Right atrium auricular region (tissue), 2 donors: ENCODE measurements at places on chromosomes 11 and 22.

DNA sequence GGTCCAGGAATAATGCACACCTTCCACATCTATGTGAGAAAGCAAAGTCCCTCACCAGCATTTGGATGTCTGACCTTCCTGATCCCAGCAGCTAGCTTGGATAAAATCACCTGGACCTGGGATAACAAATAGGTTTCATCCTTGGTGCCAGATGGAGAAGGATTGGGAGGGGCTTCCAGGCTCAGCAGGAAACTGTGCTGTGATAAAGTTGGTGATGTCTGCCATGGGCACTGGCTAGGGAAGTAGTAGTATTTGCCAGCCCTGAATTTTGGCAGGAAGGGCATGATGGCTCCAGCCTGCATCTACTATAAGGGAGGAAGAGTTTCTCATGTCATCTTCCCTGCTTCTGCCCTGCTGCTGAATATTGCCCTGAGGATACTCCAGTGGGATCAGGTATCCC is 37.5 kb downstream of the C11orf91 start:
- H3K4me1 ChIP-seq, result no peaks in the 10 kb centered on the region
- H3K27me3 ChIP-seq, result no peaks in the 10 kb centered on the region
- DNase-seq, result peak; percentile 7
- H3K4me3 ChIP-seq, result no peak overlapping the region

- peaks cover 61% of the 10 kb centered on the region for H3K4me1 ChIP-seq
- DNase-seq, result peak; percentile 79
- peak overlapping the region; percentile 89 for H3K27ac ChIP-seq
- H3K4me3 ChIP-seq, result peak overlapping the region; percentile 81
These were observed 565 bp downstream of the GAS2L1 start for GRCh38 chr22:29306835-29307595.

DNA sequence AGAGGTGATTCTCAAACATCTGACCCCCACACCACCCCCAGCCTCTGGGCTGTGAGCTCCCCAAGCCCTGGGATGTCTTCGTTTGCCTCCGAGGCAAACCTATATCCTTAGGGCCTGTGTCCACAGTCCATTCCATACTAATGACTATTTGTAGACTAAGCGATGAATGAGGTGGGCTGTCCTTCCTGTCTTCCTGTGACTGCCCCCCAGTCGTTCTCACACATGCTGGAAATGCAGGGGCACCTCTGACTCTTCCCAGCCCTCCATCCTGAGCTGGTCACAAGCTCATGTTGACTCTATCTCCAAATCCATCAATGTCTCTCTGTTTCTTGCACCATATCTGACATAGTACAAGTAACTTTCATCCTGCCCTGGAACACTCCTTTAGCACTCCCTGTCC is 4.8 kb downstream of the ATG16L2 start:
- no peaks in the 10 kb centered on the region for H3K27me3 ChIP-seq
- H3K4me3 ChIP-seq, result no peak overlapping the region
- H3K36me3 ChIP-seq, result peaks cover 21% of the 10 kb centered on the region
- DNase-seq, result no peak

DNA sequence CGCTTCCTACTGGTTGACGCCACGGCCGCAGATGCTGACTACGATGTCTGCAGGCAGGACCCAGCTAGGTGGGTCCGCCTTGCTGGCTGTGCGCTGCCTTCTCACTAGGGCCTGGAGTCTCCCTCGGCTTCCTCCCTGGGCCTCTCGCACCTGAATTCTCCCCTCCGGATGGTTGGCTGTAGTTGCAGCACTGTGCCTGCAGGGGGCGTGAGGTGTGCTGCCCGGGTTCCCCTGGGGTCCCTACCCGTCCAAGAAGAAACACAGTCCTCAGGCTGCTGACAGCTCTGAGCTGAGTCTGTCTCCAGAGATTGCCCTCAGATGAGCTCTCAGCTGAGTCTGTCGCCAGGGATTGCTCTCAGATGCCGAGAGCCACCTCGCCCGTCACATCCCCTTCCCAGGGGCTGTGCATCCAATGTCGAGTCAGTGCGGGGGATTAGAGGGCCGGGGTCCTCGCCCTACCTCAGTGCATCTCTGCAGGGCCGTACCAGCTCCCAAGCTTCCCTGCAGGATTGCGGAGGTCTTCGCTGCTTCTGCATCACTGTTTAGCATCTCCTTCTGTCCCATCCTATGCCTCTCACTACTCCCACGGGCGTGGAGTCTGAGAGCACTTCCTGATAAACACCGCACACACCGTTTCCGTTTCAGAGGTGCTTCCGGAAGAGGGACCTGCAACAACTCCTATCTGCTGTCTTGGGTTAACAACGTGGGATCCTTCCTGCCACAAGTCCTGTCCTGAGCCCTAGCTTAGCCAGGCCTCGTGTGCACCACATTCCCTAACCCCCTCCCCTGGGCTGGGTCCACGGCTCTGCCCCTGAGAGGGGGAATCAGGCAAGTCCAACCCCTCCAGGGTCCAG is 196.9 kb downstream of the CSNK2A3 start:
- no peaks in the 10 kb centered on the region for H3K4me1 ChIP-seq
- no peak overlapping the region for H3K4me3 ChIP-seq
- no peak overlapping the region for H3K27ac ChIP-seq
- no peaks in the 10 kb centered on the region for H3K36me3 ChIP-seq
- DNase-seq, result no peak

GRCh38 chr11:121741351-121741760 is 288.6 kb upstream of the SORL1-AS1 start:
- no peak for DNase-seq
- peak overlapping the region; percentile 88 for H3K27ac ChIP-seq
- H3K27me3 ChIP-seq, result no peaks in the 10 kb centered on the region
- no peak overlapping the region for H3K4me3 ChIP-seq
- no peaks in the 10 kb centered on the region for H3K4me1 ChIP-seq
- no peaks in the 10 kb centered on the region for H3K36me3 ChIP-seq

GRCh38 chr11:17421781-17422180 is 33.3 kb upstream of the KCNJ11 start:
- no peak overlapping the region for H3K4me3 ChIP-seq
- no peak overlapping the region for H3K27ac ChIP-seq
- no peaks in the 10 kb centered on the region for H3K36me3 ChIP-seq
- no peaks in the 10 kb centered on the region for H3K27me3 ChIP-seq
- H3K4me1 ChIP-seq, result no peaks in the 10 kb centered on the region

DNA sequence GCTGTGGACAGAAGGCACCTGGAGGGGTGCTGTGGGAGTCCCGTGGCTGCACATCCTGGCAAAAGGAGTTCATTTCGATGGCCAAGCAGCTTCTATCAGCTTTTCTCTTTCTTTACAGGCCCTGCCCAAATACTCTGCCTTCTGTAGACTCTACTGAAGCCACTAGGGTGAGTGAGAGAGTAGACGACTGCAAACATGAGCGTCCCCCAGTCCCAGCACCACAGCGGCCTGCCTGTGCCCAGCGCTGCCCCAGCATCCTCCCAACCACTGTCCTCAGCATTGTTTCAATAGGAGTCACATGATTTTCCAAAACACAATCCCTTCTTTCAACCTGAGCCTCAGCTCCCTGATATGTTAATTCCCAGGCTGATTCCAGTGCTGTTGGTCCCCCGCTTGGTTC is 110.0 kb downstream of the KIRREL3 start:
- H3K36me3 ChIP-seq, result no peaks in the 10 kb centered on the region
- no peaks in the 10 kb centered on the region for H3K4me1 ChIP-seq
- H3K4me3 ChIP-seq, result no peak overlapping the region
- no peak overlapping the region for H3K27ac ChIP-seq
- H3K27me3 ChIP-seq, result no peaks in the 10 kb centered on the region

GRCh38 chr11:106076171-106076918 is 802 bp downstream of the KBTBD3 start:
- H3K4me1 ChIP-seq, result peaks cover 45% of the 10 kb centered on the region
- DNase-seq, result no peak
- H3K27ac ChIP-seq, result peak overlapping the region; percentile 97
- H3K27me3 ChIP-seq, result no peaks in the 10 kb centered on the region

DNA sequence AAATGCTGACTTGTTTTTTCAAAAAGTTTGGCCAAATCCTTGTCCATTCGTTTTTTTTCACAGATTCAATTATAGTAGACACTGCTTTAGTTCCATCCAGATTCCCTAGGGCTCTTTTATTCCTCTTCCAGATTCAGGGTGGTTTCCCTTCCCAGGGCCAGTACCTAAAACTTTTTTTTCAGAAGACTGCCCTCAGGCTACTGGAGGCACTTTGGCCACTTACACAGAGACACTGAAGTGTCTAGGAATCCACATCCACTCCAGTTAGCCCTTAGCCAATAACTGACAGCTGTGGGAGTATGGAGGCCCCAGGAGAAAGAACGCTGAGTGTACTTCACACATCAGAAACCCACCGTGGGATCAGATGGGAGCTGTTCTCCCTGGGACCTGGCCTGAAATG is 77.3 kb downstream of the CCDC34 start:
- H3K27ac ChIP-seq, result no peak overlapping the region
- DNase-seq, result no peak
- H3K27me3 ChIP-seq, result no peaks in the 10 kb centered on the region
- H3K4me1 ChIP-seq, result peaks cover 19% of the 10 kb centered on the region
- H3K4me3 ChIP-seq, result no peak overlapping the region

GRCh38 chr22:33513388-33514338 is 406.6 kb downstream of the LARGE1 start:
- no peaks in the 10 kb centered on the region for H3K4me1 ChIP-seq
- H3K27ac ChIP-seq, result no peak overlapping the region
- no peaks in the 10 kb centered on the region for H3K27me3 ChIP-seq
- DNase-seq, result no peak
- H3K36me3 ChIP-seq, result no peaks in the 10 kb centered on the region

DNA sequence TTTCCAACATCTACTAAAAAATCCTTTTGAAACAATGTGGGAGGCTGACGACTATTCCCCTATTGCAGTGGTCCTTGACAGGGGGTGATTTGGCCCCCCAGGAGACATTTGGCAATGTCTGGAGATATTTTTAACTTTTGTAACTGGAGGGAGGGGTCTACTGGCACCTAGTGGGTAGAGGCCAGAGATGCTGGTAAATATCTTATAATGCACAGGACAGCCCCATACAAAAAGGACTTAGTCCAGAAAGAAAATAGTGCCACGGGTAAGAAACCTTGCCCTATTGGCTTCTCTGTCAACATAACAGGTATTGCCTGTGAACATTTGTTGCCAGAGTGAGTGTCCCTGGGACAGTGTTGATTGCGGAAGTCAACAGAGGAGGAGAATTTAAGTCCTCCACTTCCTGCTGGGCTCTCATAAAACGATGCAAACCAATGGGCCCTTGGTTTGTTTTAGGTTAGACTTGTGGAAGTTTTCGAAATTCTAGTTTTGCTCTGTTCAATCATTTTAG is 101.6 kb downstream of the MAML2 start:
- no peaks in the 10 kb centered on the region for H3K4me1 ChIP-seq
- no peak overlapping the region for H3K4me3 ChIP-seq
- H3K27me3 ChIP-seq, result no peaks in the 10 kb centered on the region
- DNase-seq, result no peak

- no peak for DNase-seq
- H3K4me3 ChIP-seq, result no peak overlapping the region
- no peaks in the 10 kb centered on the region for H3K4me1 ChIP-seq
- no peak overlapping the region for H3K27ac ChIP-seq
These were observed 92.3 kb upstream of the TEAD1 start for GRCh38 chr11:12581923-12582322.

GRCh38 chr22:45702981-45703380 is 31.3 kb downstream of the ATXN10 start:
- H3K27me3 ChIP-seq, result no peaks in the 10 kb centered on the region
- H3K27ac ChIP-seq, result no peak overlapping the region
- peaks cover 7% of the 10 kb centered on the region for H3K4me1 ChIP-seq
- no peak for DNase-seq
- no peak overlapping the region for H3K4me3 ChIP-seq
- H3K36me3 ChIP-seq, result peaks cover 25% of the 10 kb centered on the region

DNA sequence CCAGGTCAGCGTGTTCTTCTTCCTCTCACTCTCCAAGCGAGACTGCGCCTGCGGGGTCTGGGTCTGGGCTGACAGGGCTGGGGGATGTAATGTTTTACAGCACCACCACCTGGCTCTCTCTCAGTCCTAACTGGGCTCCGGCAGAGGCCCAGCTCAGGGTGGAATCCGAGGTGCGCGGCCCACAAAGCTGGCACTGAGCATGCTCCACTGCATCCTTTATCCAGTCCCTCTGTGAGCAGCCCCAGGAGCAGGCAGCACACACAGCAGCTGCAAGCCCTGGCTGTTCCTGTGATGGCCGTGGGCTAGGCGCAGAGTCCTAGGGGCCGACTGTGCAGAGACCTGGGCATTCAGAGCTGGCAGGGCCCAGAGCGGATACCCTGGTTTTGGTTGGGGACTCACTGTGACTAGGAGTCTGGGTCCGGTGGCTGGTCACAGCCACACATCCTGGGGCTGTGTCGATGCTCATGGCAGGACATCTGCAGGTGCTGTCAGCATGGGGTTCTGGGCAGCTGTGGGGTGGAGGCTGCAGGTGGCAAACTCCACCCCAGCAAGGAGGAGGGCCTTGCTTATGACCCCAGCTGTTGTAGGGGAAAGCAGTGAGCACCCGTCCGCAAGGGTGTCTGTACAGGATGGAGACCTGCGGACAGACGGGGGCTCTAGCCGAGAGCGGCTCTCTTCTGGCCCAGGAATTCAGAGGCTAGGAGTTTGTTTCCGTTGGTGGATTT is 4.0 kb downstream of the LRRC75B start:
- no peaks in the 10 kb centered on the region for H3K4me1 ChIP-seq
- H3K27me3 ChIP-seq, result no peaks in the 10 kb centered on the region
- no peak for DNase-seq
- no peak overlapping the region for H3K4me3 ChIP-seq
- peaks cover 14% of the 10 kb centered on the region for H3K36me3 ChIP-seq

- H3K27ac ChIP-seq, result no peak overlapping the region
- H3K4me1 ChIP-seq, result no peaks in the 10 kb centered on the region
- no peak for DNase-seq
- H3K36me3 ChIP-seq, result no peaks in the 10 kb centered on the region
- H3K4me3 ChIP-seq, result no peak overlapping the region
- no peaks in the 10 kb centered on the region for H3K27me3 ChIP-seq
These were observed 69.8 kb downstream of the PACS1 start for GRCh38 chr11:66139817-66140404.

- no peak for DNase-seq
- H3K27me3 ChIP-seq, result no peaks in the 10 kb centered on the region
- H3K4me3 ChIP-seq, result no peak overlapping the region
- no peak overlapping the region for H3K27ac ChIP-seq
These were observed 17.9 kb downstream of the CLNS1A start for GRCh38 chr11:77619576-77620198.

DNA sequence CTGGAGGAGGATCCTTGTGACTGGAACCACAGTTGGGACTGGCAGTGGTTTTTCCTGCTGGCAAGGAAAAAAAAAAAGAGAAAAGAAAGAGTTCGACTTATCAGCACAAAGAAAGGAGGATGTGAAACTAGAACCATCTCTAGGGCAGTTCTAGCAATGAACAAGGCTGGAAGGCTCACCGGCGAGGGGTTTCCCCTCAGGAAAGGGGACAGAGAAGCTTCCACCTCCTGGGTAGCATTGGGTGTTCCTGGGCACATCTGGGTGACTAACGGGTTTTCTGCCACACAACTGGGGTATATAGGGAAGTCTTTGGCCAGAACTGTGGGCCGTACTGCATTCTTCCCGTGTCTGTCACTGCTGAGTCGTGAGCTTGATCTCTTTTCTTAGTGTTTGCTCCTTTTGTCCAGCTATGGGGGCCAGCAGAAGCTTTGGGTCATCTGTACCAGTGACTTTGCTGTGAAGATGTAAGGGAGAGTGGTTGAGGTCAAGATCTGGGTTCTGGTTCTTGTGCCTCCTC is 109.4 kb upstream of the OR4B1 start:
- H3K27me3 ChIP-seq, result no peaks in the 10 kb centered on the region
- peak; percentile 54 for DNase-seq
- no peak overlapping the region for H3K27ac ChIP-seq
- H3K4me1 ChIP-seq, result peaks cover 30% of the 10 kb centered on the region

- no peaks in the 10 kb centered on the region for H3K27me3 ChIP-seq
- H3K36me3 ChIP-seq, result no peaks in the 10 kb centered on the region
- H3K27ac ChIP-seq, result peak within 1 kb of the TSS; percentile 18
- DNase-seq, result no peak
- no peaks in the 10 kb centered on the region for H3K4me1 ChIP-seq
- peak within 1 kb of the TSS; percentile 78 for H3K4me3 ChIP-seq
These were observed at the start of gene SORL1-AS1 for GRCh38 chr11:121452609-121453150. Gene SORL1-AS1, minus strand, starts transcription at chr11:121452967.
